ENCODE measurements at places on chromosomes 5 and 9.

- no peaks in the 10 kb centered on the region for H3K27me3 ChIP-seq
- H3K27ac ChIP-seq, result no peak overlapping the region
- H3K4me3 ChIP-seq, result no peak overlapping the region
- no peaks in the 10 kb centered on the region for H3K36me3 ChIP-seq
Observed at GRCh38 chr9:12230708-12231107, 462.5 kb upstream of the TYRP1 start.

- DNase-seq, result no peak
- H3K4me1 ChIP-seq, result no peaks in the 10 kb centered on the region
- no peaks in the 10 kb centered on the region for H3K36me3 ChIP-seq
- H3K4me3 ChIP-seq, result no peak within 1 kb of the TSS
Observed at GRCh38 chr5:850511-851006, at the start of gene ZDHHC11. Gene ZDHHC11 (minus strand): TSS chr5:850986. CDS start chr5:850602, 384 bp downstream.

DNA sequence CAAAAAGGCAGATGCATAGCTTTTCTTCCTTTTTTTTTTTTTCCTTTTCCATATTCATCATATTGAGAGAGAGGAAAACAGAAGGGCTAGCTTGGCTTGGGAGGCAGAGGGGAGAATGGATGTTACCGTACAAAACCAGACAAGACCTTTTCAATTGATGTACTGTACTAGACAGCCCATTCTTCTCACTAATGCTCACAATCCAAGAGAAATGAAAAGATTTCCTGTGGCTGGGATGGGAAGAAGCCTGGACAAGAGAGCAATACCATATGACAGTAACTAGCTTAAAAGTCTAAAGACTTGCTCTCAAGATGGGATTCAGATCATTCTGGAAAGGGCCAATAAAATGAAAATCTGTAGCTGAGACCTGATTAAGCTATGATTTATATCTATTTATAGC lies 3.4 kb downstream of the CEMIP2 start:
- DNase-seq, result no peak
- H3K4me3 ChIP-seq, result no peak overlapping the region
- H3K36me3 ChIP-seq, result no peaks in the 10 kb centered on the region
- no peaks in the 10 kb centered on the region for H3K27me3 ChIP-seq
- H3K4me1 ChIP-seq, result peaks cover 5% of the 10 kb centered on the region

GRCh38 chr9:89621676-89622075 lies 16.9 kb downstream of the GADD45G start:
- no peak overlapping the region for H3K4me3 ChIP-seq
- DNase-seq, result no peak
- no peaks in the 10 kb centered on the region for H3K27me3 ChIP-seq
- H3K36me3 ChIP-seq, result no peaks in the 10 kb centered on the region

DNA sequence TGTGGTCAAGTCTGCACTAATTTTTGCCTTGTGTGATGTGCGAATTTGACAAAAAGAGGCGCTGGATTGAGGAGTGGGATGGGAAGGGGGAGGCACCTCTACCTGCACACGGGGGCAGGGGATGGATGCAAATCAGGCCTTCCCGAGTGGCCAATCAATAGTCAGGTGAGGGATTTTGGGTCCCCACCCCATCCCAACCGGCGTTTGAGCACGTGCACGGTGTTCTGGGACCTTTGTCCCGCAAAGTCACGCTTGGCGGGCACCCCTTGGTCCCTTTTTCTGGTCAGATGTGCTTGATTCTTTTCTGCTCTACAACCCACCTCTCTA lies 685 bp upstream of the ADAMTS19 start:
- no peaks in the 10 kb centered on the region for H3K27me3 ChIP-seq
- no peak overlapping the region for H3K27ac ChIP-seq
- H3K36me3 ChIP-seq, result no peaks in the 10 kb centered on the region
- H3K4me1 ChIP-seq, result no peaks in the 10 kb centered on the region

- no peaks in the 10 kb centered on the region for H3K4me1 ChIP-seq
- H3K27ac ChIP-seq, result no peak overlapping the region
- DNase-seq, result no peak
Observed at GRCh38 chr5:88518131-88519016, 249.7 kb upstream of the TMEM161B start.

DNA sequence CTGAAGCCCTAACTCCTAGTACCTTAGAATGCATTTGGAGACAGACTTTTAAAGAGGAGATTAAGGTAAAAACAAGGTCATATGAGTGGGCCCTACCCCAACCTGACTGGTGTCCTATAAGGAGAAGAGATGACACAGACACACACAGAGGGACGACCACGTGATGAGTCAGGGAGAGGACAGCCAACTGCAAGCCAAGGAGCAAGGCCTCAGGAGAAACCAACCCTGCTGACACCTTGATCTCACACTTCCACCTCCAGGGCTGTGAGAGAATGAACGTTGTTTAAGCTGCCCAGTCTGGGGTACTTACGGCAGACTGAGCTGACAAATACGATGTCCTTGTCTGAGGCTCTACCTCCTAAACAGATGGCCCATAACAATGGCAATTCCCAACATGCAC lies 93.6 kb downstream of the ROR2 start:
- H3K4me3 ChIP-seq, result no peak overlapping the region
- 0 out of 2 replicates have a peak, but pooled peaks cover 2% of the 10 kb centered on the region for H3K36me3 ChIP-seq
- DNase-seq, result no peak
- no peak overlapping the region for H3K27ac ChIP-seq

GRCh38 chr5:67009028-67009427 lies 187.6 kb downstream of the CD180 start:
- no peaks in the 10 kb centered on the region for H3K36me3 ChIP-seq
- H3K27ac ChIP-seq, result no peak overlapping the region
- H3K4me3 ChIP-seq, result no peak overlapping the region
- H3K4me1 ChIP-seq, result peaks cover 3% of the 10 kb centered on the region
- no peaks in the 10 kb centered on the region for H3K27me3 ChIP-seq

GRCh38 chr9:38443597-38443996 lies 19.3 kb upstream of the IGFBPL1 start:
- no peak overlapping the region for H3K4me3 ChIP-seq
- DNase-seq, result no peak
- 0 out of 2 replicates have a peak, but pooled peaks cover 1% of the 10 kb centered on the region for H3K4me1 ChIP-seq
- no peak overlapping the region for H3K27ac ChIP-seq

- no peaks in the 10 kb centered on the region for H3K4me1 ChIP-seq
- no peaks in the 10 kb centered on the region for H3K36me3 ChIP-seq
- H3K27ac ChIP-seq, result no peak overlapping the region
- H3K4me3 ChIP-seq, result no peak overlapping the region
- DNase-seq, result no peak
Observed at GRCh38 chr9:102569436-102569835, 425.7 kb upstream of the CYLC2 start.

DNA sequence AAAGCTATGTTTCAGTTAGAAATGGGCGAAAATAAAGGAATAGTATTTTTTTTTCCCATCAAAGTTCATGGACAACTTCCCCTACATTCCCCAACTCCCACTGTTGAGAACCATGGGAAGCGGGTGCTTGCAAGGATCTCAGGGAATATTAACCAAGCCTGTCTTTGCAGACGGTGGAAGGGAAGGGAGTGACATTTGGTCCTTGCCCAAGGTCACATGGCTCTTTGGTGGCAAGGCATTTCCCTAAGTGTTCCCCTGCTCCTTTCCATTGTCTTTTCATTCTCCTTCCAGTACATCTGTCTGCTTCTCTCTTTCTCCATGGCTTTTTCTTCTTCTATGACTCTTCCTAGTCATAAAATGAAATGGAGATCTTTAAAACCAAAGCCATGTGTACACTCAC lies 19.0 kb downstream of the C9orf57 start:
- no peak overlapping the region for H3K4me3 ChIP-seq
- no peaks in the 10 kb centered on the region for H3K27me3 ChIP-seq
- H3K4me1 ChIP-seq, result no peaks in the 10 kb centered on the region
- DNase-seq, result no peak
- H3K27ac ChIP-seq, result no peak overlapping the region

DNA sequence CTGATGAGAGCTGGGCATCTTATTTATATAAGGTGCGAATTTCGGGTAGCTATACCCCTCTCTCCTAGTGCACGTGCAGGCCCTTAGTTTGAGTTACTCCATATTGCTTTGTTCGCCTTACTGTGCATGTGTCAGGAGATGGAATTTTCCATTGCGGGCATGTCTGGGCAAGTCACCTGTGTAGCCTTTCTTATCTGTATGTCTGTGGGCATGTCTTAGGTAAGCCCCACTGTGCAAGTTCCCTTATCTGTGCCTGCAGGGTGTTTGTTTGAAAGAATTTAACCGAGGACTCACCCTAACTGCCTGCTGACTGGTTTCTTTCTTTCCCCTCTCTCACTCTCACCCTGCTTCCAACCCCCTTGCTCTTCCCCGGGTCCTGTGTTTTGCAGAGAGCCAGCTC lies 140.7 kb upstream of the RANBP3L start:
- no peak overlapping the region for H3K4me3 ChIP-seq
- H3K27me3 ChIP-seq, result no peaks in the 10 kb centered on the region
- H3K4me1 ChIP-seq, result no peaks in the 10 kb centered on the region
- H3K36me3 ChIP-seq, result no peaks in the 10 kb centered on the region
- DNase-seq, result no peak

GRCh38 chr9:130171226-130172148 lies 717 bp upstream of the NCS1 start:
- peak overlapping the region; percentile 65 for H3K4me3 ChIP-seq
- no peaks in the 10 kb centered on the region for H3K36me3 ChIP-seq
- 0 out of 2 replicates have a peak, but pooled peaks cover 4% of the 10 kb centered on the region for H3K4me1 ChIP-seq
- H3K27ac ChIP-seq, result no peak overlapping the region
- no peak for DNase-seq

DNA sequence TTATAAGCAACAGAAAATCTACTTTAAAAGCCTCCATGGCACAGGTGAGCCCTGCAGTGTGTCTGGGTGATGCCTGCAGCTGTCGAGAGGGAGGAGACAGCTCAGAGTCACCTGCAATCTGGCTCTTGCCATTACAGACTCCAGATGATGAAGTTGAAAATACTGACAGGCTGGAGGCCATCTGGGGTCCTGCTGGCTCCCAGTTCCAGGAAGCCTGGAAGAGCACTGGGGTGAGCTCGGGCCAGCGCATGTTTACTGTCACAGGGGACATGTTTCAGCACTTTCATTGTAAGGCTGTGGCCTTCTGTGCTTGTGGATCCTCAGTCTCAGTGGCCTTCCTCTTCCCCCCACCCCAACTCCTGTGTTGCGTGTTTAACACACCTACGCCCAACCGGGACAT lies 28.4 kb downstream of the CEL start:
- no peaks in the 10 kb centered on the region for H3K27me3 ChIP-seq
- no peak overlapping the region for H3K27ac ChIP-seq
- DNase-seq, result no peak
- no peaks in the 10 kb centered on the region for H3K4me1 ChIP-seq

GRCh38 chr9:34459941-34460340 lies 1.3 kb downstream of the DNAI1 start:
- H3K4me1 ChIP-seq, result peaks cover 3% of the 10 kb centered on the region
- no peak overlapping the region for H3K27ac ChIP-seq
- H3K4me3 ChIP-seq, result no peak overlapping the region
- H3K27me3 ChIP-seq, result 0 out of 2 replicates have a peak, but pooled peaks cover 3% of the 10 kb centered on the region

DNA sequence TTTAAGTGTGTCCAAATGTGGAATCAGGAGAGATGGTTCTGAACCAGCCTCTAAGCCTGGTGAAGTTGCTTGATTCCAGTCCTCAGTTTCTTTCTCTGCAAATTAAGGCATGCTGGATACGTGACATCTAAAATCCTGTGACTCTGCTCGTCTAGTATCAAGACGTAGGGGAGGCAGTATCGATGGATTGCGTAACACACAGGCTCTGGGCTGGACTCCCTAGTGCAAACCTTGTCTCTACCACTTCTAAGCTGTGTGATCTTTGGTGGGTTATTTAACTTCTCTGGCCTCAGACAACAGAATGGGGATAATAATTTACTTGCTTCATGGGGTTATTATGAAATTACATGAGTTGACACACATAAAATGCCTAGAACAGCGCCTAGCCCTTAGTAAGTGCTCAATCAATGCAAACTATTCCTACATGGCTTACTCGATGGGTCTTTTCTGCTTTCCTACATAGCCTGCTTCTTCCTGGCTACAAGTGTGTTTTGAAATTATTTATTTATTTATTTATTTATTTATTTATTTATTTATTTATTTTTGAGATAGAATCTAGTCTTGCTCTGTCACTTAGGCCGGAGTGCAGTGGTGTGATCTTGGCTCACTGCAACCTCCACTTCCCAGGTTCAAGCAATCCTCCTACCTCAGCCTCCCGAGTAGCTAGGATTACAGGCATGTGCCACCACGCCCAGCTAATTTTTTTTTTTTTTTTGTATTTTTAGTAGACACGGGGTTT lies 102.1 kb downstream of the EGFLAM start:
- no peaks in the 10 kb centered on the region for H3K27me3 ChIP-seq
- no peaks in the 10 kb centered on the region for H3K36me3 ChIP-seq
- no peak overlapping the region for H3K27ac ChIP-seq

DNA sequence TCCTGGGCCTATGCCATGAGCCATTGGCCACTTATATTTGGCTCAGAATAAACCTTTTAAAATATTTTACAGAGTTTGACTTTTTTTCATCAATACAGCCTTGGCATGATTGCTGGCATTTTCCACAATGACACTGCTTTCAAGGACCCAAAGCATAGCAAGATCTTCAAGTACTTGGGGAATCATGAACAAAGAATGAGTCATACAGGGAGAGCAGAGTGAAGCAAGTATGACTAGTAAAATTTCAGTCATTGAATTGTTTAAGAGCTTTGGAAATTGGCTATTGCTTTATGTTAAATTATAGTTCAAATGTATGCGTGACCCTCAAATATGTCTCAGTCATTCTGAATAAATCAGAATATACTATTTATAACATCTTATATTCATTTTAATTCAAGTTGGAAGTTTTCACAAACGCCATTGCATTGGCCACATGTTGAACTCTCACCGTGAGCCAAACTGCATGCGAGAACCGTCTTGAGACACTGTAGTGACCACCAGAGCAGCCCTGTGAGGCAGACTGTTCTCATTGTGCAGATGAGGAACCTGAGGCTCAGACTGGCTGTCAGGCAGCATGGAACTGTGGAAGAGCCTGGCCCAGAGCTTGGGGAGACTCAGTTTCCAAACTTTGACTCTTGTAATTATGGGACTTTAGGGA lies 52.9 kb downstream of the GDNF start:
- no peaks in the 10 kb centered on the region for H3K4me1 ChIP-seq
- no peaks in the 10 kb centered on the region for H3K36me3 ChIP-seq
- H3K4me3 ChIP-seq, result no peak overlapping the region
- DNase-seq, result no peak

Measured in iPS DF 6.9 (cell line).